ENCODE measurements at places on chromosomes 2 and 18. TPM values are rescaled to one million over a fixed set of nuclear protein-coding genes. Genes with fewer than 3 reads are reported as not detected.

HPCAL1 gene
- 34.3 TPM for total RNA-seq

DNA sequence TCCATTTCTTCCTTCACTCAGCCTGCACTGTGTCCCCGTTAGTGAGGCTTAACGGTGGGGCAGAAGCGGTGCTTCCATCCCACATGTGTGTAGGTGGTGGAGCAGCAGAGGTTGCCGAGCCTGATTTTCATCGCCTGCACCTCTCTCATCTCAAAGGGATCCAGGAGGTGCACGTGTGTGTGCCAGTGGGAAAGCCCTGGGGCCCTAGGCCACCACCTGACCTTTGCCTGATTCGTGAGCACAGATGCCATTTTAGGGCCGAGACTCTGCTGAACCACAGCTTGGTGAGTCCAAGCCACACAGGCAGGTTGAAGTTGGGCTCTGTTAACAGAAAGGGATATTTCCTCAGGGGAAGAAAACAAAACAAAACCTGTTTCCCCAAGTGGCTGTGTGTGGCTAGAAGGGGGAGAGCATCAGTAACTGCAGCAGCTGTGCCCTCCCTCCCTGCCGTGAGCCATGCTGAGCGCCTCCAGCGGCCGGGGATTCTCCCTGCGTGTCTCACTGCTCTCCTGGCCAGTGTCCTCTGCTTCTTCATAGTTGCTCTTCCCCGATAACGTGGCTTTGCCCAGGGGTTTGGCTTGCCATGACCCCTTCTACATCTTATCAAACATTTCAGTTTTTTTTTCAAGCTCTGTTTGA, 81.5 kb downstream of the MAPRE2 start:
- DNase-seq: no peak

DNA sequence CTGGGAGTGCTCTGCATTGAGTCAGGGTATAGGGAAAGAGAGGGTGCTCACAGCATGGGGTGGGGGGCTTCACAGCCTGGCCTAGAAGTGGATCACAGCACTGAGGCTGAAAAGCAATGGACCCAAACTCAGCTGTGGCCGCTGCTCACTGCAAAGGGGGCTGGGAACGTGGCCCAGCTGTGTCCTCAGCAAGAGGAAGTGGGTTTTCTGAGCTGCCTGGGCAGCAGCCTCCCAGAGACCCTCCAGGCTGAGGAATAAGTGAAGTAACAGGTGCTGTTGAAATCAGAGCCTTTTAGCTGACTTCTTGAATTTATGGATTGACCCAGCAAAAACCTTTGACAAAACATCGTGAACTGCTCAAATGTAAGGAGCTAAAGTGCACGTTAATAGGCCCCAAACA, 35.2 kb downstream of the PTGR3 start:
- no peak for DNase-seq

- DNase-seq: no peak
Observed at GRCh38 chr2:46461709-46462171, 17.6 kb upstream of the TMEM247 start.

GRCh38 chr18:12744103-12744502, 41.3 kb downstream of the PSMG2 start:
- DNase-seq: peak; percentile 76

DNA sequence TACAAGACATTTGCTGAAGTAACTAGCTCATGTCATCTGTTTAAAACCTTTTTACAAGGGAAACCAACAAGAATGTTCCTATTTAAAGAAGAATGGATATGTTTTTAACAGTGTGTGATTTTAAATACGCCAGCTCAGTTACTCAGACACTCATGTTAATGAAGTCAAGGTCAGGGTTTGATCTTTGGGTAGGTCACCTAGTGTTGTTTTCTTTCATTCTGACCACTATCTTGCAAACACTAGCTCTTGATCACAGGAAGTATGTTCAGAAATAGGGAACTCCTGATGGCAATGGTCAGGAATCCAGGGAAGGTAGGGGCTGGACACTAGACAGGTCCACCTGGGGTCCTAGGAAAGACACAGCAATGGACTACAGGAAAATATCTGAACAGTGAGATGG, 116.7 kb downstream of the CPS1 start:
- no peak for DNase-seq

DNA sequence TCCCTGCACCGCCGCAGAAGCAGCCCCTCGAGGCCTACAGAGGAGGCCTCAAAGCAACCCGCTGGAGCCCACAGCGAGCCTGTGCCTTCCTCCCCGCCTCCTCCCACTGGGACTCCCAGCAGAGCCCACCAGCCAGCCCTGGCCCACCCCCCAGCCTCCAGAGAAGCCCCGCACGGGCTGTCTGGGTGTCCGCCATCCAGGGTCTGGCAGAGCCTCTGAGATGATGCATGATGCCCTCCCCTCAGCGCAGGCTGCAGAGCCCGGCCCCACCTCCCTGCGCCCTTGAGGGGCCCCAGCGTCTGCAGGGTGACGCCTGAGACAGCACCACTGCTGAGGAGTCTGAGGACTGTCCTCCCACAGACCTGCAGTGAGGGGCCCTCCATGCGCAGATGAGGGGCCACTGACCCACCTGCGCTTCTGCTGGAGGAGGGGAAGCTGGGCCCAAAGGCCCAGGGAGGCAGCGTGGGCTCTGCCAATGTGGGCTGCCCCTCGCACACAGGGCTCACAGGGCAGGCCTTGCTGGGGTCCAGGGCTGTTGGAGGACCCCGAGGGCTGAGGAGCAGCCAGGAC, 31.2 kb downstream of the GPC1 start:
- DNase-seq: no peak

DNA sequence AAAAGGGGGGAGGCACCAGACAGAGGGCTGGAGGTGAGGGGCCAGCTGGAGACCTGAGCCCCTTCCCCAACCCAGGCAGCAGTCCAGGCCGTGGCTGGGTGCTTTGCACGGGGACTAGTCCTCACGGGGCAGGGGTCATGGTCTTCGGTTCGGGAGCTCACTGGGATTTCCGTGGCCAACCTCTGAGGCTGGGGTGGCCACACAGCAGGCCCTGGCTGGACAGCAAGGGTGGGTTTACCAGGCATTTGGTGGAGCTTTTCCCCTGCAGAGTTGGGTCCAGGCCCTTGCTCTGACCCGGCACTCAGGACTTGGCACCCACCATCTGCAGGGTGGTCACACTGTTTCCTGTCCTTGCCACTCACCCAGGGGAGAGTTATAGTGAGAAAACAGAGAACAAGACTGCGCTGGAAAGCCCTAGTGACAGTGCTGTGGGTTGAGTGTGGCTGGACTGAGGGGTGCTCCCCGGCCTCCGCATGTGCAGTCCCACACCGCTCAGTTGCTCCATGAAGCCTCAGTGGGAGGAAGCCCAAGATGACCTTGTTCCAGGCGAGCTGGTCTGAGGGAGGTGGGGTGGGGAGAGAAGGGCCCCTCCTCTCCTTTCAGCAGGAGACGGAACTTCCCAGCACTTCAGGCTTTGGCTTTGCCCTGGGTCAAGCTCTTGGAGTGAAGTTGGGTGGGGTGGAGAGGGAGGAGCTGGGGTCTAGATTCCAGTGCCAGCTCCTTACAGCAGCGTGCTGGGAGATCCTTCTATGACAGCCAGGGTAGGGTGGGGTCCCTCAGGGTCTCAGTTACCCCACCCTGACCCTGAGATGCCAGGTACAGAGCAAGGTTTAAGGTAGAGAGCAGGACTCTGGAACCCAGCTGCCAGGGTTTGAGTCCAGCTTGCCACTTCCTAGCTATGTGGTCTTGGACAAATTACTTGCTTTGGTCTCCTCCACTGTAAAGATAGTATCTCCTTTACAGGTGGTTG, 219.8 kb downstream of the DYSF start:
- DNase-seq: no peak

DNA sequence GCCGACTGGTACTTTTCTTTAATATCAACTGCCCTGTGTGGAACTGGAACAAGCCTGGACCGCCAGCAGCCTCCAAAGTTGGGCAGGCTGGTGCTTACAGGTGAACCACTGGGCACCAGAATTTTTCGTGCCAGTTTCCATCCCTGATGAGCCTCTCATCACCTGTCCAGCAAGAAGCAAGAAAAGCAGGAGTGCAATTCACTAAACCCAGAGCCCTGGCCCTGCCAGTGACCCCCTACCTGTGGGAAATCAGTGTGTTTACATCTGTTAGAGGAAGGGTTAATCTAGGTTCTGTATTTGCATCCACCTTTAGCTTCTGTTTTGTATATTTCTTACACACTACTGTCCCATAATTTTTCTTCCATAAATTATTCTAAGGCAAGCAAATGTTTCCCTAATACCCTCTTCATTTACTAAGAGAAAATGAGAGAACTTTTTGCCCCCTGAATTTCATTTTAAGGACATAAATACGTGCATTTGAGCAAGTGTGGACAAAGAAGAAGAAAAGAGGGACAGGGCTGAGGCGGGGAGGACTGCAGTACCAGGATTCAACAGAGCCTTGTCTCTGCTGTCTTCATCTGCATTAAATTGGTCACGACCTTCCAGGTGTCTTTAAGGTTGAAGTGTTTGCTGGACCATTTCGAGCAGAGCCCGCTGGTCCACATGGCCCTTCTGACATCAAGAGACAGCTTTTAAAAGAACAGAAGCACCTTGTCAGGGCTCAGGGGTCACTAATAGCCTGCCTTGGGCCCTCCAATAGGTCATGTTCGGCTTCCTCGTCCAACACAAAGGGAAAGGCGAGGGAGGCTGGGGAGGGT, 763.1 kb downstream of the BCL11A start:
- no peak for DNase-seq

- DNase-seq: no peak
Observed at GRCh38 chr18:42268798-42269197, 313.8 kb downstream of the PIK3C3 start.

TEKT4 gene
- total RNA-seq: not detected

DNA sequence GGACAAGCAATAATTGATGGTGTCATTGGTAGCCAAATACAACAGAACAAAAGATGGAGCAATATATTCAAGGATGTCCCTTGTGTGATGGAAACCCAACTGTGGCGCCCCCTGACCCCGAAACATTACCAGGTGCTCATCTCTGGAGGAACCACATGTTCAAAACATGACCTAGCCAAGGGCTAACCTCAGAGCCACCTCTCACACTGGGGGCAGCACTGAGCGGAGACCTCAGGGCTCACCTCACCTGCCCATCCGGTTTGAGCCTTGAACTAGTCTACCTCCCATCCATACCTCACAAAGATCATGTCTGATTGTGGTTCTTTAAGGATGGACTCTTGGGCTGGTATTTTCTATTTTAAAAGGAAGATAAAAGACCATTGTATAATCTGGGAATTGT, 314.4 kb upstream of the CDH7 start:
- no peak for DNase-seq

DNA sequence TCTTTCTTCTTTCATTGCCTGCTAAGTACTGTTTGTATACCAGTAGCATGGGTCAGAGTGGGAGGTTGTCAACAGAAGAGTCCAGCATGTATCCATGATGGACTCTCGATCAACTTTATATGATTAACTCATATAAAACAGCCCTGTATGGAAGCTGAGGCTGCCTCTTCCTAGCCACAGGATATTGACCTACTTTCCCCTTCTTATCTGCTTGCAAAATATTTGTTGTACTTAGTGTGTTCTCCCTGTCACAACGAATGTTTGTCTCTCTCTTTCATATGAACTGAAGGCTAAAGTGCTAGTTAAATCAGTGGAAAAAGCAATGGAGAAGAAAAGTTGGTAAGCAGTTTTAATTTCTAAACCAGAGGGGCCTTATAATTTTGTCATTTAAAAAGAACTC, 17.8 kb downstream of the MYO1B start:
- DNase-seq: no peak

DNA sequence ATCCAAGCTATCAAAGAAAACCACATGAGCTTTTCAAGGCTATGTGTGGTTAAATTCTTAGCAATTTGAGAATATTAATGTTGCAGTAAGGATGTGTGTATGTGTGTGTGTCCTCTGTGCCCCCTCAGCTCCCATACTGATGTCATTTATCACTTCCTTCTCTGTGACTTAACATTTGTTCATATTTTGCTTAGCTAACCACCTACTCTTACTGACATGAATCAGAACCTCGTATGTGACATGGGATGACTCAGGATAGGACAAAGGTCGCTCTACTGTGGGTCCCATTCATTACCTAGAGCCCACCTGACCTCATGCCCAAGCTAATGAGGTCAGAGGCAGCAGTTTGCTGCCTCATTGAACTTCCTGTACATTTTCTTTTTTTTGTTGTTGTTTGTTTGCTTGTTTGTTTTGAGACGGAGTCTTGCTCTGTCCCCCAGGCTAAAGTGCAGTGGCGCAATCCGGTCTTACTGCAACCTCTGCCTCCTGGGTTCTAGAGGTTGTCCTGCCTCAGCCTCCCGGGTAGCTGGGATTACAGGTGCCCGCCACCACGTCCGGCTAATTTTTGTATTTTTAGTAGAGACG, 36.3 kb downstream of the MOGAT1 start:
- DNase-seq: peak; percentile 28

Data from dermis microvascular lymphatic vessel endothelial cell (primary cell).